ENCODE measurements at places on chromosomes 2 and 18.
A peak's percentile ranks its signal among the peaks of the same experiment; 100 is the strongest.

GRCh38 chr18:8685141-8685913, 20.0 kb upstream of the MTCL1 start:
- DNase-seq = no peak

GRCh38 chr2:122514451-122514996, 759.1 kb downstream of the TSN start:
- no peak for DNase-seq

DNA sequence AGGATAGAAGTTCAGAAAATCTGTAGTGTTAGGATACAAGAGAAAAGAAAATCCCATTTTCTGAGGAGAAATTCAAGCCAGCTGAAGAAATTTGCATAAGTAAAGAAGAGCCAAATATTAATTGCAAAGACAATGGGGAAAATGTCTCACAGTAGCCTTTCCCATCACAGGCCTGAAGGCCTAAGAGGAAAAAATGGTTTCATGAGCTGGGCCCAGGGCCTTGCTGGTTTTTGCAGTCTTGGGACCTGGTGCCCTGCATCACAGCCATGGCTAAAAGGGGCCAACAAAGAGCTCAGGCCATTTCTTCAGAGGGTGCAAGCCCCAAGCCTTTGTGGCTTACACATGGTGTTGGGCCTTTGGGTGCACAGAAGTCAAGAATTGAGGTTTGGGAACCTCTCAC, 413.6 kb upstream of the CYRIA start:
- no peak for DNase-seq

- DNase-seq = no peak
Observed at GRCh38 chr18:75639472-75639831, 211.9 kb upstream of the SMIM21 start.

DNA sequence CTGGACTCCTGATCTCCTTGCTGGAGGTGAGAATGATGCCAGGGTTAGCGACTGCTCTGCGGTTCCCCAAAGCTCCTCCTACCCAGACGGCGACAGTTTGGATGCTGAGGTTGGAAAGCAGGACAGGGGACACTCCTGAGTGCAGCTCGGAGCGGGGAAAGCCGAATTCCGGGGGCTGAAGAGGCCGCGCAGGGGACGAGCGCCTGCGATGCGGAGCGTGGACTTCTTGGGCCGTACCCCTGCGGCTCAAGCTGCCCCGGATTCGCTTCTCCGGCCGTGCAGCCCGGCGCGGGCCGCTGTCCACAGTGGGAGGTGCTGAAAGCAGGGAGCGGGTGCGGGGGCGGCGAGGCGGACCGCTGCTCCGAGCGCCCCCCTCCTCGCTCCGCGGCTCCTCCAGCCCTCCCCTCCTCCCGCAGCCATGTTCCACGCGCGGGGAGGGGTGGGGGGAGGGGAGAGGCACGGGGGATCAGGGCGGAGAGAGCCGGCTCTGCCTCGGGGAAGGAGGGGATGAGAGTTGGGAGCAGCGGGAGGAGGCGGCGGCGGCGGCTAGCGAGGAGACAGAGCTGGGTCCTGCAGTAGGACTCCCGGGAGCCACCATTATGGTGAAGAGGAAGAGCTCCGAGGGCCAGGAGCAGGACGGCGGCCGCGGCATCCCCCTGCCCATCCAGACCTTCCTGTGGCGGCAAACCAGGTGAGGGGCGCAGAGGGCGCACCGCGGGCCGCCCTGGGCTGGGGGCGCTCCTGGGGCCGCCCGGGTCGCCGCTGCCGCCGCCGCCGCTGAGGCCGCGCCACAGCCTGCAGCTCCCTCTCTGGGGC, at the start of gene UNC80:
Gene UNC80, plus strand, starts transcription at position 359 of the 816 bp plus-strand sequence. Its CDS starts 241 bp downstream, at position 600.
- peak; percentile 31 for DNase-seq

DNA sequence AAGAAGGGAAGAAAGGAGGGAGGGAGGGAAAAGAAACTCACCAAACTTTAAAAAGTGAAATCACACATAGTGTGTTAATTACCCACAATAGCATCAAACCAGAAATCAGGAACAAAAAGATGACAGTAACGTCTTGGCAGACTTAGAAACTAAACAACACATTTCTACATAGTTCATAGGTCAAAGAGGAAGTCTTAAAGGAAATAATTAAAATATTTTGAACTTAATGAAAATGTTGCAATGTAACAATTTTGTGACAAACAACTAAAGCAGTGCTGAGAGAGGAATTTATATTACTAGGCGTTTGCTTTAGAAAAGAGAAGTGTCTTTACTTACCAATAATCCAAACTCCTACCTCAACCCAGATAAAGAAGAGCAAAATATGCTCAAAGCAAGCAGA, 505.0 kb upstream of the ID2 start:
- no peak for DNase-seq

DNA sequence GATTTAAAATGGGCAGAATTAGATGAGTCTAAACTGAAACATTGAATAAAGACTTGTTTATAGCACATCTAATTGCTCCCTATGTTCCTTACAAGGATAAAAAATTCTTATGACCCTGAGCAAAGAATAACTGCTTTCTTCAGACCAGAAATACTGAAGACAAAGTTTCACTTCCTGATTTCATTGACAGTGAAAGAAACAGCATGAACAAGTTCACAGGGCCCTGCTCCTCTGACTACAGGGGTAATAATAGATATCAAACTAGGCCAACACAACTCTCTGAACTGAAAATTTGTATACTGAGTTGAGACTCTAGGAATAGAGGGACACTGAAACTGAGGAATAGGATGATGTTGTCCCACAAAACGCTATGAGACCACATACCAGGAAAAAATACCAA, 1383.3 kb upstream of the CDH2 start:
- DNase-seq = no peak

- DNase-seq = no peak
Observed at GRCh38 chr18:66553824-66554223, 50.1 kb downstream of the CDH19 start.

GRCh38 chr2:67515056-67515455, 117.9 kb downstream of the ETAA1 start:
- DNase-seq = no peak

Measured in breast epithelium (tissue), 4 donors.